ENCODE measurements at places on chromosomes 7 and 10.

DNA sequence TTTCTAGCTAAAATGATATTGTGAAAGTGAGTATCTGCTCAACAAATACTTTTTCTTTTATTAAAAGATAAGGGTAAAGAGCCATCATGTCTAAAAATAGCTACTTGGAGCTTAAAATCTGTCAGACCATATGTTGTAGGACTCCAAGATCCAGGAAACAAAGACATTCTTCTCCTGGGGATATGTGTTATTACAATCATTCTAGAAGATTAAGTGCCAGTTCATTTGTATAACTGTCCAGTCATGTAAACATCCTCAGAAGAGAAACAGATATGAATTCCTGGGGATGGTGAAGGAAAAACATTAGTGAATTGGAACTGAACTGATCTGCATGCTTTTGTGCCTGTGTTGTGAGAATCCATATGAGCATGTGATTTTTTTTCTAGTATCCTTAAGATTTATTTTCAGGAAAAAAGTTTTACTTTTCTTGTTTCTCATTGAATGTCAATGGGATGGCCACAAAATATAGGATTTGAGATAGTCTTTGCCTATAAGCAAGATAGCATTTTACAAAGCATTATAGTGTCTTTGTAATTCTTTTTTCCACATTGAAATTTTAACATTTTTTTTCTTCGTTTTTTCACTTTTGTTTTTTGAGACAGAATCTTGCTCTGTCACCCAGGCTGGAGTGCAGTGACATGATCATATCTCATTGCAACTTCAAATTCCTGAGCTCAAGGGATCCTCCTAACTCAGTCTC is 14.4 kb upstream of the MTERF1 start:
- no peak for DNase-seq

GRCh38 chr10:86597306-86597705 is 57.0 kb upstream of the OPN4 start:
- DNase-seq: no peak

DNA sequence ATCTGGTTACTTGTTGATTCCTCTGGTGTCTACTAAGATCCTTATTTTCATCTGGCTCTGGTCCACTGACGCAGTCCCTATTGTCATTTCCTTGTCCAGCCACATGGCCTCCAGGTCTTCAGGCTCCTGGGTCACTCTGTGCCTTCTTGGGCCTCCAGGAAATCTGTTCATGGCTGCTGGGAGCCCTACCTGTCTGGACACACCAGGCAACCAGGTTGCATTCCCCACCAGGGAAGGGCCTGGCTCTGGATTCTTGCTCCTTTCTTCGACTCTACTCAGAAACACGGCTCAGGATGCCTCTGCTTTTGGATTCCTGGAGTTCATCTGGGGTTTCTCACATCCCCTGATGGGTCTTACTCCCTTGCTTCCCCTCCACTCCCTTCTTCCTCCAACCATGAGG is 8.0 kb upstream of the PPIF start:
- no peak for DNase-seq

DNA sequence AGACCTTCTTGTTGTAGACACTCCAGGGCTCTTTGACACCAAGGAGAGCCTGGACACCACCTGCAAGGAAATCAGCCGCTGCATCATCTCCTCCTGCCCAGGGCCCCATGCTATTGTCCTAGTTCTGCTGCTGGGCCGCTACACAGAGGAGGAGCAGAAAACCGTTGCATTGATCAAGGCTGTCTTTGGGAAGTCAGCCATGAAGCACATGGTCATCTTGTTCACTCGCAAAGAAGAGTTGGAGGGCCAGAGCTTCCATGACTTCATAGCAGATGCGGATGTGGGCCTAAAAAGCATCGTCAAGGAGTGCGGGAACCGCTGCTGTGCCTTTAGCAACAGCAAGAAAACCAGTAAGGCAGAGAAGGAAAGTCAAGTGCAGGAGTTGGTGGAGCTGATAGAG is 5.5 kb downstream of the GIMAP7 start:
- no peak for DNase-seq

DNA sequence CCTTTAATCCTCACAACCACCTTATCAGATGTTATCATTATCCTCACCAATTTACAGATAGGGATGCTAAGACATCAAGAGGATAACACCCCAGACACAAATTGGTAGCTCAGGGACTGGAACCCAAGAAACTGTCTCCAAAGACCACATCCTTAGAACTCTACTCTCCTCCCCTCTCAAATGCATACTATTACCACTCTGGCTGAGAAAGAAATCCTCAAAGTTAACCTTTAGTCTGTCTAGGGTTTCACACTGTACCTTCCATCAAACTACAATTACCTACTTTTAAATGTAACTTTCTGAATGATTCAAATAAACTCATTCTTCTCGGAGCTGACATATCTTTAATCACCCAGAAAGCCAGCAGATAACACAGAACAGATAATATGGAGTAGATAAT is 6.6 kb downstream of the EZH2 start:
- no peak for DNase-seq

DNA sequence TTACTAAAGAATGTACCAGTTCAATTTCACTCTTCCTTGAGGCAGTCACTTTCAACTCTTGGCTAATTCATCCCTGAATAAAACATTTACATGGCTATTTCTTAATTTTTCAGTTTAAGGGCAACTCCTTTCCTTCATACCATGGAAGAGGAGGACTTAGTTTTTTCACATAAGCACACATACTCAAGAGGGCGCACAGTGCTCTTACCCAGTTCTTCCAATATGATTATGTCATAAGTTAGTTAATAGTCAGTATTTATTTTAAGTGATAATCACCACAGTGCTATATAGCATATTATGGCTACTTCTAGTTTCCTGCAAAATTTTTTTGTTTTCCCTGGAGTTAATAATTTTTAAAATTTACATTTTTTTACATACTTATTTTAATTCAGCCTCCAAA is 58.6 kb downstream of the SND1 start:
- DNase-seq: no peak

- DNase-seq: no peak
These were observed 89.8 kb upstream of the GNAI1 start for GRCh38 chr7:80044796-80045195.

DNA sequence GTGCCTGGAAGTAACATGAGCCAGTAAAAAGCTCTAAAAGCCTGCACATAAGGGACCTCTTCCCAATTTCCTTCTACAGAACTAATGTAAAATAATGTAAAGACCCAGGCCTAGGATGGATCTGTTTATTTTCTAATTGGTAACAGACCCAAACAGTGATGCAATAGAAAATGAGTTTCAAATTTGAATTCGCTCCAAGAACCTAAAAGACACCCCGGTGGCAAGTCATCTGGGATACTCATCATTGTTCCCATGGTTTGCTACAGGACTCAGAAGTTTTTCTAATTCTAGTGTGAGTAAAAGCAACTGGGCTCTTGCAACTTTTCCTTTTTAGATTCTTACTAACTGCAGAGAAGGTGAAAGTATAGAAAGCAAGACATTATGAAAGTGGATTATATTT is 271.3 kb upstream of the CACNA2D1 start:
- DNase-seq: no peak

GRCh38 chr7:104962781-104963180 is 51.2 kb upstream of the KMT2E start:
- no peak for DNase-seq

- DNase-seq: no peak
These were observed 9.3 kb downstream of the PNLIPRP2 start for GRCh38 chr10:116630020-116630419.

GRCh38 chr10:123742751-123743440 is 76.7 kb downstream of the GPR26 start:
- DNase-seq: no peak

All from hematopoietic multipotent progenitor cell (in vitro differentiated cells).